CD4-positive, alpha-beta memory T cell (primary cell): ENCODE measurements at places on chromosomes 5 and 9. TPM values are rescaled to one million over a fixed set of nuclear protein-coding genes. Genes with fewer than 3 reads are reported as not detected.

GRCh38 chr5:76402251-76402885, 717 bp upstream of the IQGAP2 start:
- H3K27me3 ChIP-seq, result no peaks in the 10 kb centered on the region
- H3K27ac ChIP-seq, result peak overlapping the region; percentile 93
- no peaks in the 10 kb centered on the region for H3K36me3 ChIP-seq
- H3K4me1 ChIP-seq, result peaks cover 48% of the 10 kb centered on the region

- no peak overlapping the region for H3K27ac ChIP-seq
- no peaks in the 10 kb centered on the region for H3K4me1 ChIP-seq
- no peak for DNase-seq
- H3K27me3 ChIP-seq, result no peaks in the 10 kb centered on the region
- H3K4me3 ChIP-seq, result no peak overlapping the region
Observed at GRCh38 chr5:28117691-28118090, 1079.3 kb upstream of the CDH9 start.

- peak; percentile 58 for DNase-seq
- no peaks in the 10 kb centered on the region for H3K27me3 ChIP-seq
- no peaks in the 10 kb centered on the region for H3K36me3 ChIP-seq
- H3K4me1 ChIP-seq, result no peaks in the 10 kb centered on the region
- H3K27ac ChIP-seq, result no peak overlapping the region
- no peak overlapping the region for H3K4me3 ChIP-seq
Observed at GRCh38 chr9:34500623-34501267, 22.0 kb downstream of the ENHO start.

GRCh38 chr9:32677931-32678330, 42.5 kb upstream of the TAF1L start:
- no peak overlapping the region for H3K4me3 ChIP-seq
- no peak for DNase-seq
- H3K27me3 ChIP-seq, result no peaks in the 10 kb centered on the region
- no peaks in the 10 kb centered on the region for H3K4me1 ChIP-seq
- H3K27ac ChIP-seq, result no peak overlapping the region

DNA sequence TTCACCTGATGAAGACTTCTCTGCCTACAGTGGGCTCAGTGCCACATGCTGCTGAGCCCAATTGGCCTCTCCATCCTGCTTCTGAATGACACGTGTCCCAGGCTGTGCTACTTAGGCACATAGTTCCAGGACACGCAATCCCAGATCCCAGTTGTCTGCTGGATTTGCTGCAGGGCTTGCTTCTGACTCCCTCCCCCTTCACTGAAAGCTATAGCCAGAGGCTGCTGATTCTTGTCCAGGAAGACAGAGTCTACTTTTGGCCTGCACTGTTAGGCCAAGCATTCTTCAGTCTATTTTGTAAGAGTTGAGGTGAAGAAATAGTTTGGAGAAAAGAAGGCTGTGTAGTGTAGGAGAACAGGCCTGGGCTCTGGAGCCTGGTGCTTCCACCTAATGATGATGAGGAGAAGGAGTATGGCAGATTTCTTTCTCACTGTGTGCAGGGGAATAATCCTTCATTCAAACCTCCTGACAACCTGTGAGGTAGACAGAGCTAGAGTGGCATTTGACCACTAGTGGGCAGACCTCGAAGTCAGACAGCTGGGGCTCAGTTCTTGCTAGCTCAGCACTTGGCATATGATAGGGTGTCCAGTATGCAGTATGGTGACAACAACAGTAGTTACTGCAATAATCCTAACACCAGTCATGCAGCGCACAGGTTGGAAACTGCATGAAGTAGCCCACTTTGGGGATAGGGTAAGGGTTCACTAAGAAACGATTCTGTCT, 19.5 kb upstream of the ASPN start:
- no peaks in the 10 kb centered on the region for H3K36me3 ChIP-seq
- H3K4me1 ChIP-seq, result no peaks in the 10 kb centered on the region
- no peak overlapping the region for H3K4me3 ChIP-seq

TTC23L gene
- total RNA-seq, result not detected
